Activated T-cell treated with anti-CD3 and anti-CD28 coated beads, Interleukin-2, amount 50 U/mL, for 48 hours (primary cell): ENCODE measurements at places on chromosomes 6 and 20.

DNA sequence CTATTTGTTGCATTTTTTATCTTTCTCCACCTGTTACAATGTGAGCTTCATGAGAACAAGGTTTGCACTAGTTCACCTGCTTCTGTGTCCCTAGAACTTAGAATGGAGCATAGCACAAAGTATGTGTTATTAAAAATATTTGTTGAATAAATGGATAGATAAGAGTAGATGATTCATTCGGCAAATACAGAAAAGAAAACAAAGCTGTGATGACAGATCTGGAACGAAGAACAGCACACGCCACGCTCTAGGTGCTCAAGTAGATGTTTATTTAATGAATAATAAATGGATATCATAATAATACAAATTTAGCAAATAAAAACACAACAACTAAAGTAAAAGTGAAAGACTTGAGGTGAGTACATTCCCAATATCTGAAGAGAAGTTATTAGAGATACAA lies 273.1 kb downstream of the HAO1 start:
- no peak for DNase-seq

DNA sequence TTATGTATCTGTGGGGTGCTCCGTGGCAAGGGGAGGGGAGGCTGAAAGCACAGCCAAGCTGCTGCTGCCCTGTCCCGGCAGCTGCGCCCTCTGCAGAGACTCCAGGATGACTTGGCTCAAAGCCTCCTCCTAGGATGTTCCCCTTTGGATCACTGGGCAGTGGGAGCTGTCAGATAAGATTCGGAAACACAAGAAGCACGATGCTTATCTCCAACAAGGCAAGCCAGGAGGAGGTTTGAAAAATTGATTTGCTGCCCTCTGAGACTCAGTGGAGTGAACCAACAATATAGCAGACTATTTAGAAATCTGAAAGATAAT lies 776.4 kb downstream of the C6orf118 start:
- DNase-seq: no peak

GRCh38 chr6:4781426-4781825 lies 5.2 kb downstream of the CDYL start:
- no peak for DNase-seq

- DNase-seq: no peak
Measured at GRCh38 chr6:46175976-46176375, 5.2 kb upstream of the ENPP5 start.

- DNase-seq: no peak
Measured at GRCh38 chr6:53718597-53719460, 53.3 kb upstream of the KLHL31 start.

GRCh38 chr6:65700561-65700960 lies 6.5 kb downstream of the EYS start:
- no peak for DNase-seq

GRCh38 chr20:34407962-34408474 lies 44.9 kb downstream of the ITCH start:
- DNase-seq: no peak

- DNase-seq: peak; percentile 27
Measured at GRCh38 chr20:878511-879307, 37.4 kb downstream of the ANGPT4 start.

GRCh38 chr20:47150403-47151152 lies 205.9 kb downstream of the ZMYND8 start:
- peak; percentile 25 for DNase-seq
